Right ventricle myocardium superior (tissue), 1 donor: ENCODE measurements at places on chromosomes 16 and 17. TPM values are rescaled to one million over a fixed set of nuclear protein-coding genes. Genes with fewer than 3 reads are reported as not detected.

Gene IRX5
- total RNA-seq: 11.6 TPM

DNA sequence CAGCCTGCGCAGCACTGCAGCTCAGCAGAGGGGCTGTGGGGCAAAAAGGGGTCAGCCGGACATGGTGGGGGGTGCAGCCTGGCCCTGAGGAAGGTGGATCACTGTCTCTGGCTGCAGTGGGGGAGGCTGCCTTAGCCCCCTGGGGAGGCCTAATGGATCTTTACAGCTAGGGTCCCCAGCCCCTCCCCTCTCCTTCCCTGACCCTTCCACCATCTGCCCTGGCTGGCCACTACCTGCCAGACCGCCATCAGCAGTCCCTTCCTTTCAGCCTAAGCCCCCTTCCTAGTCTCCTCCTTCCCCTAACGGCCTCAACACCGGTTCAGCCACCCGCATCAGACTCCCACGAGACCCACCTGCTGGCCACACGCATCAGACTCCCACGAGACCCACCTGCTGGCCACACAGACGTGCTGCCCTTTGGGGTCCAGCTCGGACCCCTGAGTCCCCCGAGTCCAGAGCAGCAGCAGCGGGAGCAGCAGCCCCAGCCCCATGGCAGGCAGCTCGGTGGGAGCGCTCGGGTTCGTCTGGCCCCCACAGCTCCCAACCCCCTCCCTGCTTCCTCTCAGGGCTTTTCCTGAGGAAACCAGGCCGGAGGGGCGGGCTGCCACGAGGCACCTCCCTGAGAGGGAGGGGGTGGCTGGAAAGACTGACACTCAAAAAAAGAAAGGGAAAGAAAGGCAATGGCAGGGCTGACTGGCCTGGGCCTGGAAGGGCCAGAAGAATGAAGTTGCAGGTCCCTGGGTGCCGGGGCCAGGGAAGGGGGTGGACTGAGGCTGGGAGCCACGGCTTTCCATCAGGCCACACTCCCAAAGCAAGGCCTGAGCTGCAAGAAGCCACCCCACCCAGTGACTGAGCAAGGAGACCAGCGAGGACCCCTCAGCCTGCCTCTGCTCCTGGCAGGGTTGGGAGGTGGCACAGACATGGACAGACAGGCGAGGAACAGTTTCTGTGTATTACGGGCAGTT lies at the start of gene SCARF1:
Gene SCARF1 (minus strand): TSS at position 526 of the 965 bp plus-strand sequence. CDS start 35 bp downstream, at position 491.
- DNase-seq: peak; percentile 79

DNA sequence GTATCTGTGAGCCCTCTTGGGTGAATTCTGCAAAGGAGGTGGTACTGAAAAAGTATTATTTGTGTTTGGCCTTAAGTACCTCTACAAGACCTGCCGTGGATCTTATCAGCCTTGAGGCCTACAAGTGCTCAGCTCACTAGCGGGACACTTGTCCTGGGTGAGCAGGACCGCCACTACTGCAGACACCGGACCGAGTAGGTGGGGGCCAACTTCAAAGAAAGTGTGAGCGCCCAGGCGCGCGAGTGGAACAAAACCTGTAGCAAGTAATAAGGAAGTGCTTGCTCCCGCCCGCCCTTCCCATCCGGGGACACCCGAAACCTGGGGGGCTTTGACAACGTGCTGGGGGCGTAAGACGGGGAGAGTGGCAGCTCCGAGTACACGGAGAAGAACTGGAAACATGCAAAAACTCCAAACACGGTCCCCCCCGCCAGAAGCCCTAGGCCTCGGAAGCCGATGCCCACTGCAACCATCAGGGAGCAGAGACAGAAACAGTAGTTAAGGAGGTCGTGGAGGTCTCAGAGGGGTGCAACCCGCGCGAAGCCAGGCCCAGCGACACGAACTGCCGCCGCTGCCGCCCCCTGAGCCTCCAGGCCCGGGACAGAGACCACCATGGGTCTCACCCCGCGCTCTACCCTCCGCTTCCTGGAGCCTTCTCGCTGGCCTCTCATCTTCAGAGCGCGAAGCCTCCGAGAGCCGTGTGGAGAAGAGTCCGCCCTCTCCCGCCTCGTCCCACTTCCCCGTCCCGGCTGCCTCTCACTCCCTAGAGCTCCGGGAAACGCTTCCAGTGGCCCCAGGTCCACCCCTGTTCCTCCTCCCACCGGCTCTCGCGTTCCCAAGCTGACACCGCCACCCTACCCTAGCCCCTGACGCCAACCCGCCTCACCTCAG lies 537 bp downstream of the CNOT1 start:
- DNase-seq: peak; percentile 72

Gene TERB1
- not detected for total RNA-seq

Gene CHST4
- not detected for total RNA-seq
